T-helper 9 cell (primary cell): ENCODE measurements at places on chromosomes 12 and 14.

DNA sequence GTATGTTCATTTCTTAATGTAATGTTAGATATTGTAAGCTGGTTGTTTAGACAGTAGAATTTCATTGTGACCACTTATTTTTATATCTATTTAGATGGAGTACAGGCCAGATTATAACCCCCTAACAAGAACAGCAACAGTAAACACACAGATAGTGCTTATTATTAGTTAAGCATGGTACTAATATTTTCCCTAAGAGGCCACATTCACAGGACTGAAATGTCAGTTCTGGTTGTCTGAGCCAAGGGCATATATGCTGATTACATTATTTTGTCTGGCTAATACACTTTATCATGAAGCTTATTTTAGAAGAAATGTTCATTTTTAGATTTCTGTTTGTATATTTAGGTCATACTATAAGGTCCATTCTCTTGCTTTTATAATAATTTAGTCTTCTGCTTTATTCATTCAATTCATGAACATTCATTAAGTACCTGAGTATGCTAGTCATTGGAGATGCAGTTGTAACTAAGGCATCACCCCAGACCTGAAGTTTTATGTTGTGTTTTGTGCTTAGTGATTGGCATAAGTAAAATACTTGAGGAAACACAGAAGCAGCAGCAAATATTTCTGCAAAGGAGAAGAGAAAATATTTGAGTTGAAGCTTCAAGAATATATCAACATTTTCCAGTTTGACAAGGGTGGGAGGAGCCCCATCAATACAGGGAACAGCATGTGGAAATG is 413.7 kb downstream of the RAD51B start:
- DNase-seq: no peak

DNA sequence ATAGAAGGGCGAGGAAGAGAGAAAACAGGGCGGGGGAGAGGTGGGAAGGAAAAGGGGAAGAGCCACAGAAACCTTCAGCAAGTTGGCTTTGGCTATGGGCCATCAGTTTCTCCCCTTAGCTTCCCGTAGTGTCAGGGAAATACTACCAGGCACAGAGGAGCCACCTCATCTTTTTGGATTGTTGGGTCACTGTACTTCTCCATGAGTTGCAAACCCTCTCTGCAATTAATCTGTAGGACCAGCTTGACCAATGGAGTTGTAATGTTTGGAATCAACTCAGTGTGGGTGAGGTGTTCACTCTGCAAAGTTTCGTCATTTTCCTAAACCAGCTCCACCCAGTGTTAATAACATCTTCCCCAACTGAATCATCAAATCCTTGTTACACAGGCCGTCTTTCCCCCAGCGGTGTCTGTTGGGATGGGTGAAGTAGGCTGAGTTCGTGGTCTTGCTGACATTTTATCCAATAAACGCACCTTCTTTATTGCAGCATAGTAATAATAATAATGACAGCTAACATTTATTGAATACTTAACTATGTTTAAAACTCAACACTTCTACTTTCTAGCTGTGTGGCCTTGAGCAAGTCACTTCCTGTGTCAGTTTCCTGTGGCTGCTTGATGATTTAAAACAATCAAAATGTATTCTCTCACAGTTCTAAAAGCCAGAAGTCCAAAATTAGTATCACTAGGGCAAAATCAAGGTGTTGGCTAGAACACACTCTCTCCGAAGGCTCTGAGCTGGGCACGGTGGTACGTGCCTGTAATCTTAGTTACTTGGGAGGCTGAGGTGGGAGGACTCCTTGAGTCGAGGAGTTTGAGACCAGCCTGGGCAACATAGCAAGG is 8.1 kb upstream of the GLTP start:
- DNase-seq: peak; percentile 7

DNA sequence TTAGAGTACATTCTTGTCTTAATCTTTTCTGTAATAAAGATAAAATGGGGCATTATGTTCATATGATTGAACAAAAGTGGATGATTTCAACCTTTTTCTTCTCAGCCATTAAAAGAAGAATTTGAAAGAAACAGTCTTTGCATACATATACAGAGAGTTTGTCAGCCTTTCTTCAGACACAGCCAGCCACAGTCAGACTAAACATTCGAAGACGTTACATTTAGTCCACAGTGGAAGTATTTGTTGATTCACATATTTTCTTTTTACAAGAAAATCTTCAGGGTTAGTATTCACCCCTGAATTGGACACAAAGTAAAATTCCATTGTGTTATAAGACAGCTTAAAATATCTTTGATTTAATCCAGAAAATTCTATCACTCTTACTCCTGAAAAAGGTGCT is 36.2 kb downstream of the ETV6 start:
- no peak for DNase-seq

- DNase-seq: no peak
These were observed 389.0 kb upstream of the RPL10L start for GRCh38 chr14:47040550-47040949.

GRCh38 chr14:69879175-69880043 is at the start of gene SMOC1:
Gene SMOC1, plus strand, starts transcription at chr14:69879416. Its CDS starts 263 bp downstream, at chr14:69879679.
- no peak for DNase-seq

DNA sequence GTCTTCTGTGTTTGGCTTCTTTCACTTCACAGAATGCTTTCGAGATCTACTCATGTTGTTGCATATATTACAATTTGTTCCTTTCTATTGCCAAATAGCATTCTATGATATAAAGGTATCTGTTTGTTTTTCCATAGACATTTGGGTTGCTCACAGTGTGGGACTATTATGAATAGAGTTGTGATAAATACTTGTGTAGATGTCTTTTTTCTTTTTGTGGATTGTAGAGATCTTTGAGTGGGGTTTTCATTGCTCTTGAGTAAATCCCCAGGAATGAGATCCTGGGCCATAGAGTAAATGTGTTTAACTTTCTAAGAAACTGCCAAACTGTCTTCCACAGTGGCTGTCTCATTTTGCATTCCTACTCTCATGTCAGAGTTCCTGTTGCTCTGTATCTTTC is 24.9 kb upstream of the CEBPE start:
- no peak for DNase-seq

DNA sequence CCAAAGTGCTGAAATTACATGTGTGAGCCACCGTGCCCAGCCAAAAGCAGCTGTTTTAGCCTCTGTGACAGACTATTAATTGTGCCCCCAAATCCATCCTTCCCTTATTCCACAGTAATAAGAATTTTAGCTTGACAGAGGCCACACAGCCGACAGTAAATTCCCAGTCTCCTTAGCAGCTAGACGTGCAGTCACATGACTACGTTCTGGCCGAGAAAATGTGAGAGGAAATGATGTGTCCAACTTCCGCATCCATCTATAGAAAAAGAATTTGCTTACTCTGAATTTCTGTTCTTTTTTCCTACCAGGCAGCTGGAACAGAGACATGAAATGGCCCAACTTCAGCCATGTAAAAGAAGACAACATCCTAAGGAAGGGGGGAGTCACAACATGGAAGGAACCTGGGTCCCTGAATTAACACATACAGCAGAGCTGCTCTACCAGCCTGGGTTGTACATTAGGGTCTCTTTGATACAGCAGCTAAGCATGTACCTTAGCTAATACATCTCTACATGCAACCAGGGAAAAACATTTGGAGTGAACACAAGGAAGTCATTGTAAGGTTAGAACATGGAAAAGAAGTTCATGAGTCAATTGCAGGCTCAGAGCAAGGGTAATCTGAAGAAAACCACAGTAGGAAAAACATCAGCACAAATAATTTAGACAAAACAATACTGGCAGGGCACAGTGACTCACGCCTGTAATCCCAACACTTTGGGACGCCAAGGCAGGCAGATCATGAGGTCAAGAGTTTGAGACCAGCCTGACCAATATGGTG is 35.5 kb downstream of the CIT start:
- no peak for DNase-seq

DNA sequence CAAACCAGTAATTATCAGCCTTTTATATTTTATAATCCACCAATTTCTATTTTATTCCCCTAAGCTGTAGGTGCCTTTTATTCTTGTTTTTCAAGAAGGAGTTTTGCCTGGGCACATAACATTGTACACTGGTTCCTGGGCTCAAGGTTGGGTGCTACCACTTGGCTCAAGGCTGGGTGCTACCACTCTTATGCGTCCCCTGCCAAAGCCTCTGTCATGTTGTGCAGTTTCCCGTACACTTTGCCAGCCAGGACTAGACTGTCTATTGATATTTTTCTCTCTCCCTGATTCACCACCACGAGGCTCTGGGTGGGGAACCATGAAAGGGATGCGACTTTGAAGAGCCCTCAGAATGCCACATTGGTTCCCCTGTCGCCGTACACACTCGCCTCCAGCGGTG is 52.5 kb upstream of the VASH1 start:
- DNase-seq: no peak

DNA sequence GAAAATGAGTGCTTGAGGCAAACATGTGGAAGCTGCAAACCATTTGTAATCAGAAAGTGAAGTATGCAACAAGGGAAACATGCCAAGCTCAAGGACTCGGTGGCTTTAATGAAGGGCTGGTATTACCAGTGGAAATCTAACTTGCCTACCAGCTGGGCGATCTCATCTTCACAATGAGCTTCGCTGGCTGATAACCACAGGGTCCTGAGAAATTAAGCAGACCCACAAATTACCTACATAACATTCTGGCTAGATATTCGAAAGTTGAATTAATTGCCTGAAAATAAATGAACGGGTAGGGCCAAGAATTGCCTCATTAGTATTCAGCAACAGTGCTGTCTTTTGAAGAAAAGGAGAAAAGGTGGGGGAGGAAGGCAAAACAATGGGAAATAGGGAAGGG is 439.4 kb downstream of the PDZRN4 start:
- DNase-seq: no peak

- DNase-seq: no peak
These were observed 460.4 kb downstream of the DPF3 start for GRCh38 chr14:72433511-72433910.

- no peak for DNase-seq
These were observed 3.1 kb upstream of the CDCA4 start for GRCh38 chr14:105023791-105024480.

GRCh38 chr14:100539766-100540140 is 47.5 kb downstream of the BEGAIN start:
- DNase-seq: no peak

DNA sequence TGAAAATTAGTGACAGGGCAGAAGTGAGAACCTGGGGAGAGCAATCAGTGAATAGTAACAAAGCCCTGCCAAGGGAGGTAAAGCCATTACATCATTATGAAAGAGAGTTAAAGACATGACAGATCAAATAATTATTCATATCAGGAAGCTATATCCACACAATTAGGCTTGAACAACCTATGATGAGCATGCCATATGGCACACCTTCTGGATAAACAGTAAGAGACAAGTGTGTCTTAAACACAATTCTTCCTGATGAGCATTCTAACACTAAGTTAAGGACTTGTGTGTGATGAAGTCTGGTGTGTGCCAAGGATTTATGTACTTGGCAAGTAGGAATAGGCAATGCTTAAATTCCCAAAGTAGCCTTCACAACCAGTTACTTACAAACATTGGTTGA is 76.1 kb downstream of the GALNT4 start:
- DNase-seq: no peak

GRCh38 chr12:28390761-28391385 is 200.6 kb downstream of the CCDC91 start:
- DNase-seq: no peak

DNA sequence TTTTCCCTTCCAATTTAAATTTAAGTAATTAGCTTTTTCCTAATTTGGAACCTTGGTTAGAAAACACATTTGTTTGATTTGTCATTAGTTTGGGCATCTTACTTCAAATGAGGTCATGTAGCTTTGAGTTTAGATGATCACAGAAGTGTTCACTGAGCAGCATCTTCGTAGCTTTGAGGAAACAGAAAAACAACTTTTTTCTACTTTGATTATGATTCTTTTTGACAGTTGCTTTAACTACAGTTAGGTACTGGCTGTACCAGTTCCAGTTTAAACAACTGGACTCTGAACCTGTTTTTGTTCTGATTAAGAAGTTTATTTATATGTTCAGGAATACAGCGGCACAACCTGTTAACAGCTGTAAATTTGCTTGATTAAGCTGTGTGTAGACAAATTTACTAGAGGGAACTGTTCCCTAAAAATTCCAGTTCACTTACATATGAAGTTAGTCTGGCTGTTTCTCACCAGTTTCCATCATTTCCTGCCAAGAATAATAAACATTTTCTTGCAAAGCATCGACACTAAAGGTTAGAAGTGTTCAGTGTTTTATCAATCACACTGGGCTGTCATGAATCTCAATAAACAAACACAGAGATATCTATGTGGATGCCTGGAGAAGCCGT is 191.9 kb downstream of the RAD51B start:
- no peak for DNase-seq

GRCh38 chr12:41836416-41836815 is 308.3 kb downstream of the GXYLT1 start:
- DNase-seq: no peak

DNA sequence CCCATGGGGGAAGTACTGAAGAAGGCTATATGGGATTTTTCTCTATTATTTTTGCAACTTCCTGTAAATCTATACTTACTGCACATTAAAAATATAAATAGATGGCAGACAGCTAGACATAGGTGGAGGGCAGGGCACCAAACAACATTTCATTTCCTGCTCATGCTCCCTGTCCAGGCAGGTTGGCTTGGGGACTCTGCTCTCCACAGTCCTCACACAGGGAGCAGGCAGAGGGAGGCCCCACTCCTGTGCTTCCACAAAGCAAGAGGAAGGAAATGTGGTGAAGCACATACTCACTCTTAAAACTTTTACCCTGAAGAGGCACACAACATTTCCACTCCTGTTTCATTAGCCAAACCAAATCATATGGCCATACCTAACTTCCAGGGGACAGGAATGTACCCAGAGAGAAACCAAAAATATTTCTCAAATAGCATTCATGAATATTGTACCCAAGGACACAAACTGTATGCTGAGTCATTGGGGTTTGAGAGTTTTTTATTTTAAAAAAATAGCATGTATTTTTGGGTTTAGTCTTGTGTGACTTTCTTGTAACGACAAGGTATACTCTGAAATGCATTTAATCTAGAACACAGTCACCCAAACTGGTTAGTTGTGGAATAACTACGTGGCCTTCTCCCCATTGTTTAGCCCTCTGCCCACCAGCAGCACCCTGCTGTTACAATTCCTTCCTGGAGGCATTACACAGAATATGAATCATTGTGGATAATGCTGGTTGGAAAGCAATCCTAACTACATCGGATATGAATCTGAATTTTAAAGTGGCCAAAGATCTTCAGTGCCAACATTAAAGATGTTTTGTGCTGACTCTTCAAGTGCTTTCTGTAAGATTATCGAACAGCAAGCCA is 40.9 kb downstream of the RTN1 start:
- no peak for DNase-seq

- no peak for DNase-seq
These were observed 46.9 kb upstream of the FBRSL1 start for GRCh38 chr12:132443091-132443490.

- peak; percentile 41 for DNase-seq
These were observed 310 bp downstream of the BICDL1 start for GRCh38 chr12:119989361-119989730.

- DNase-seq: no peak
These were observed 35.5 kb upstream of the OSBPL8 start for GRCh38 chr12:76595056-76595455.

- no peak for DNase-seq
These were observed 256.4 kb downstream of the SSPN start for GRCh38 chr12:26451763-26452162.
